ENCODE measurements at places on chromosomes 7 and 10.

GRCh38 chr7:98911916-98912315 lies 33.6 kb downstream of the TRRAP start:
- DNase-seq, result no peak

GRCh38 chr7:26949319-26949718 lies 84.9 kb upstream of the SKAP2 start:
- DNase-seq, result no peak

- DNase-seq, result no peak
These were observed 83.1 kb upstream of the IGFBP3 start for GRCh38 chr7:46003896-46004875.

DNA sequence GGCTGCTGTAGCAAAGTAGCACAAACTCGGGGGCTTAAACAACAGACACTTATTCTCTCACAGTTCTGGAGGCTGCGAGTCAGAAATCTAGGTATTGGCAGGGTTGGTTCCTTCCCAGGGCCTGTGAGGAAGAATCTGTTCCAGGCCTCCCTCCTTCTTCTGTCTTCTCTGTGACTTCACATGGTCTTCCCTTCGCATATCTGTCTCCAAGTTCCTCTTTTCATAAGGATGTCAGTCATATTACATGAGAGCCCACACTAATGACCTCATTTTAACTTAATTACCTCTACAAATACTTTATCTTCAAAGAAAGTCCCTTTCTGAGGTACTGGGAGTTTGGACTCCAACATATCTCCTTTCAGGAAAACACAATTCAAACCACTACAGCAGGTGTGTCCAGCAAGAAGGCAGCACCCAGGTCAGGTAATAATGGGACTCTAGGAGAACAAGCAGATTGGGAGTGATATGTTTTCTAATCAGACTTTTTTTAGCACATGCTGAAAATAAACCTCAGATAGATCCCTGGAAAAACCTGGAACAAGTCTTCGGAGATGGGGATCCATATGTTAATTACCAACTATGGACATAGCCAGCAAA lies 11.7 kb downstream of the CREB5 start:
- no peak for DNase-seq

GRCh38 chr7:28456044-28456443 lies 43.7 kb downstream of the CREB5 start:
- no peak for DNase-seq

DNA sequence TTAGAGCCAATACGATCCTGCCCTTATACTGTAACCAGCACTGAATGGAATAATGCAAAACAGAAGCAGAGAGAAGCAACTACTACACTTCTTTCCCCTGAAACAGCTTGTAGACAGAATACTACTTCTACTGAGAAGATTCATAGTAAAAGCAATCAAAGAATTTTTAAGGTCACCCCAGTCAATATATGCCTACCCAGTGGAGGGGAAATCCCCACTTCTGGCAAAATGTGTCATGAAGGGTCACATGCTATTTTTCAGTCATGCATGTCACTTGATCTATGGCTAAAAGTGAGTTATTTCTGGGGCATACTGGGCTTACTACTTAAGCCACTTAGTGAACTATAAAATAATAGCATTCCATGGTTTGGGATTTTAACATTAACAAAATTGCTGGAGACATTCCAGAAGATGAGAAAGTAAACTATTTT lies 25.6 kb downstream of the IRF5 start:
- peak; percentile 26 for DNase-seq

DNA sequence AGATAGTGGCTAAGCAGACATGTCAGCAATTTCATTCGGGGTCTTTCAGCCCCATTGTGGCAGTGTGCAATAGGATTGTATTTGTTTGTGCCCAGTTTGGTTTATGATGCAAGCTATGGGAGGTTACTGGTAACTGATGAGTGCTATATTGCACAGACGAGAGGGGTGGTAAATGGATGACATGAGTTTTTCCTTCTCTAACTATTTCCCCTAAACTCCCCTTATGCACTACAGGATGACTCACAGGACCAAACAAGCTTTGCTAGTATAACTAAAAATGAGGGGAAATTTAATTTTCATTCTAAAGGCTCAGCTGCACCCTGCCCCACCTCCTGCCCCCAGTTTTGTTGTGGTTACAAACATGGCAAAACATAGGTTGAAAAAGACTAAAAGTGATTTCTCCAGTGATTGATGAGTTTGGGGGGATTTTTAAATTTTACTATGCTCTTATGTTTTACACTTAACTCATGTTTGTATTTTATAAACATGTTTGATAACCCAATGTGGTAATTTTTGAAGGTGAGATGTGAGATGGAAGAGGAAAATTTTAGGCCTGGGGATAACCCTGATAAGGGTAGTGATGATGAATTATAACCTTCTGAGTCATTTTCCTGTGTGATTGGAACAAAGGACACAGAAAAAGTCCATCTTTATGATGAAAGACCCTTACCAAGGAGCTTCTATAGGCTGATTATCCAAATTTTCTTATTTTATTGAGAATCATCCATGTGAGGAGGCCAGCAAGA lies 60.8 kb upstream of the NAMPT start:
- DNase-seq, result no peak

DNA sequence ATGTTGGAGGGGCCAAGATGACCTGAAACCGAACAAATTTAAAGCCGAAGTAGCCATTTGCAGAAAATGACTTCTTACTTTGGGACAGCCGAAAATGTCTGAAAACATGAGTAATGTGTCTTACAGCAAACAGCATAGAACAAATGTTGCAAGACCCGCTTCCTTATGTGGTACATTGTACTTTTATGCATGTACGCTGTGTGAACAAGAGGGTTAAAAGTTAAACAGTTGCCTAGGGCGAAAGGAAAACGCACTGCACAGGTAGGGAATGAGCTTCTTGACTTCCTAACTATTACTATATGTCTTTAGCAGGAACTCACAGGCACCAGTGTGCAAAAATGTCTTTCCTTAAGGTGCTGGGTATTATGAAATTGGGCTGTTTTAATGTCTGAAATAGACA lies 303.5 kb upstream of the MGMT start:
- no peak for DNase-seq

DNA sequence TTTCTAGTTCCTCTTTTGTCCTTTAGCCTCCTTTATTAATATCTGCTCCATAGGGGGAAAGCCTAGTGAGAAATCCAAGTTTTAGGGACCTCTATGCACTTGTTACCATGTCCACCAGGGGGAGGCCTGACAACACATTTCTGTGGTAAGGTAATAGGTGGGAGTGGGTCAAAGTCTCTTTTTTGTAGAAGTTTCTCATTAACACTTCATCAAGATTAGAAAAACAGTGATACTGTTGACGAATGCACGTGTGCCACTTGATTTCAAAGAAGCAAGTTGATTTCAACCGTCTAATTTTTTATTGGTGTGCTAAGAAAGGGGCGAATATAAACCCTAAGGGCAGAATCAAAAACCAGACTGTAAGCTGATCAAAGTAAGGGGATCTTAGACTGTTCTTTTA lies 30.6 kb downstream of the CISD1 start:
- peak; percentile 54 for DNase-seq

DNA sequence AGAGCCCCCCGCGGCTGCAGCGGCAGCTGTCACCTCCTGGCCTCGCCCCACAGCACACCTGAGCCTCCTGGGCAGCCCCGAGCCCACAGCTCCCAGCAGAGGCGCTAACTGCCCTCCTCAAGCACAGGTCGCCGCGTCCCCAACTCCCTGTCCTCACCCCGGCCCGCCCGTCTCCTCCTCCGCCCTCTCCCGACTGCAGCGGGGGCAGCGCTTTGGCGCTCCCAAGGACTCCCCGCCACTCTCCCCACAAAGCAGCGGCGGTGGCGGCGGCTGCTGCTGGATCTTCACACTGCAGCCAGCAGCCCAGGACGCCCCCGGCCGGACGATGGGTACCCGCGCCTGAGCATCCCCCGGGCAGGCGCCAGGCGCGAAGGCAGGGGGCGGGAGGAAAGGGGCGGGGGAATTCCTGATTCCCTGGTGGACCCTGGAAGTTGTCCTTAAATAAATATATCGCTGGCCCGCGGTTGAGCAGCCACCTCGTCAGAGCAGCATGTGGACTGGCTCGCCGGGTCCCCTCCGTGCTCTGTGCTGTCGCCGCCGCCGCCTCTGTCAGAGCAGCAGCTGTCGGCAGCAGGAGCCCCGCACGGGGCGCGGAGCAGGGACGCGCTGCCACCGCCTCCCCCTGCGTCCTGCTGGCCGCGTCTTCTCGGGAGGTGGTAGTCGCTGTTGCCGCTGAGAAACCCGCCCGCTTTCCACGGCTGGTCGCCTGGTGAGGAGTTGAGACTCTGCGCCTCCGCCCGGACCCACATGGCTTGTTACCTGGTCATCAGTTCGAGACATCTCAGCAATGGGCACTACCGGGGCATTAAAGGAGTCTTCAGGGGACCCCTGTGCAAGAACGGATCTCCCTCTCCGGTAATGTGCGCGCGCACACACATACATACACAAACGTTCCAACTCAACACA lies at the start of gene ZNF804B:
Gene ZNF804B, plus strand, starts transcription at position 471 of the 906 bp plus-strand sequence. Its CDS starts 277 bp downstream, at position 748.
- peak; percentile 3 for DNase-seq

DNA sequence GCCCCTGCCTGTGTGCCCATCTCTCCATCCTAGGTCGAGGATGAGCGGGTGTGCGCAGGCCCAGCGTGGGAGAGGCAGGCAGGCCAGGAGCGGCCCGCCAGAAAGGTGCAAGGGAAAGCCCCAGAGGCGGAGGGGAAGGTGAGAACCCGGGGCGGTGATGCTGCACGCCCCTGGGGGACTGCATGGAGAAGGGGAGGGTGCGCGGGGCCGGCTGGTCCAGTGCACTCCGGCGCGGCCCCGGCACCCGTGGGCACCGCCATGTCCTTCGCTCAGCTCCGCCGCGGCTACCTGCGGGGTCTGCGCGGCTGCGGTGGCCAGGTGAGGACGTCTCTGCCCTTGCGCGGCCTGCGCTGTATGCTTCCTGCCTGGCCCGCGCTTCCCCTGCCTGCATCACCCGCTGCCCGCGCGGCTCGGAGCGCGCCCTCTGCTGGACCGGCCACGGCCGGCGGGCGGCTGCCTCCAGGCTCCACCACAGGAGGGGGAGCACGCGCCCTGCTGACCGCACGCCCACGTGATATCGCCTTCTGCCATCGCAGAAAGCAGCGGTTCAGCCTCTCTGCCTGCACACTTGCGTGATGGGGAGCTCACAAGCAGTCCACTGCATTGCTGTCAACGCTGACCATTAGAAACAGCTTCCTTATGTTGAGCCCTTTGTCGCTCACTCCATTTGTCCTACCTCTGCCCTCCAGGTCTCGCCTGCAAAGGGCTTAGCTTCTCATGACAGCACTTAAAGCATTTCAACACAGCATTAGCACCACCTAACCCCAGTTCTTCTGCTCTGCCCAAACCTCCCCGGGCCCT lies 73.9 kb downstream of the CXCL12 start:
- peak; percentile 64 for DNase-seq
